ENCODE measurements at places on chromosomes 1 and 21.

DNA sequence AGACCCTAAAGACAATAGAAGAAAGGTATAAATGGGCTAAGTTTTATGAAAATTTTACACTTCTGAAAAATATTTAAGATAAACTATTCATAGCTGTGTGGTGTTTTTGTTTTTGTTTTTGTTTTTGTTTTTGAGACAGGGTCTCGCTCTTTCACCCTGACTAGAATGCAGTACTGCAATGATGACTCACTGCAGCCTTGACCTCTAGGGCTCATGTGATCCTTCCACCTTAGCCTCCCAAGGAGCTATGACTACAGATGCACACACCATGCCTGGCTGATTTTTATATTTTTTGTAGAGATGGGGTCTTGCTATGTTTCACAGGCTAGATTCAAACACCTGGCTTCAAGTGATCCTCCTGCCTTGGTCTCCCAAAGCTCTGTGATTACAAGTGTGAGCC is 66.6 kb downstream of the PUM1 start:
- no peak for DNase-seq

GRCh38 chr1:25487628-25488027 is 55.8 kb upstream of the LDLRAP1 start:
- peak; percentile 26 for DNase-seq

GRCh38 chr21:43304206-43304605 is 122.7 kb downstream of the SIK1 start:
- DNase-seq = no peak

- no peak for DNase-seq
These were observed 32.1 kb upstream of the SCYL3 start for GRCh38 chr1:169925505-169926482.

- peak; percentile 63 for DNase-seq
These were observed 1.9 kb downstream of the ITPKB start for GRCh38 chr1:226736908-226737818.

- no peak for DNase-seq
These were observed 36.0 kb downstream of the RNU1-1 start for GRCh38 chr1:16478091-16478490.

DNA sequence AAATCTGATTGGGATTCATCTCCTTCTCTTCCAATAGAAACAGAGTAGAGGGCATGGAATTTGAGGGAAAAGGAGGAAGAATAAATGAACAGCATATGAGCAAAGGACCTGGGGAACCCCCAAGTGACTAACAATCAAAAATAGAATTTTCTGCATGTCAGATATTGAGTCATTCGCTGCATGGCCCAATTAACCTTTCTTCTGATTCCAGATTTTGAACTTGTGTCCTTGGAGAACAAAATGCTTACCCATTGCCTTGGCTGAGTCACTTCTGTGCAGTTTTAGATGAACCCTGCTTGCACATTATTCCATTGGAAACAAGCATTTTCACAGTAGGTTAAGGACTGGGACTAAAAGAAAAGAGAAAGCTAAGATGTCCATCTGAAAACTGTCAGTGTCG is 390.5 kb downstream of the ST6GALNAC3 start:
- no peak for DNase-seq

GRCh38 chr21:35861661-35862060 is 198.7 kb downstream of the SETD4 start:
- no peak for DNase-seq

GRCh38 chr1:51973587-51974474 is 16.7 kb downstream of the RAB3B start:
- DNase-seq = no peak

DNA sequence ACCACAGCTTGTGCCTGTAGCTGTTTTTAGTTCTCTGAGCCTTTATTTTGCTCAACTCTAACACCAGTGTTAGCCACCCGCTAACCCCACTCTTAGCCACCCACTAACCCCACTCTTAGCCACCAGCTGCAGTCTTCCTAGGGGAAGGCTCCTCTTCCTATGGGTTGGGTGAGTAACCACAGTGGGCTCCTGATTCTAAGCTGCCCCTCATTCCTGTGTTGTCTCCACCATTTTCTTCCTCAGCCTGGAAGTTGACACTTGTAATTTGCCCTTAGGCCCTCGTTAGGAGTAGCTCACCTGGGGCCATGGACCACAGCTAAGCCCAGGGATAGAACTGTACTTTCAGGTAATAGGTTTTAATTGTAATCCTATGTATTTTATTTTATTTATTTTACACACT is 782.9 kb upstream of the TPTE start:
- no peak for DNase-seq

Measured in stimulated activated CD4-positive, alpha-beta T cell treated with anti-CD3 and anti-CD28 coated beads, Interleukin-4, amount 100 ng/mL, for 1 hour (primary cell).